ENCODE measurements at places on chromosomes 2 and 18. TPM values are rescaled to one million over a fixed set of nuclear protein-coding genes. Genes with fewer than 3 reads are reported as not detected.
A peak's percentile ranks its signal among the peaks of the same experiment; 100 is the strongest.

Gene MYOM1
- 0.13 TPM for total RNA-seq

Gene FOXD4L1
- not detected for total RNA-seq

Gene CYS1
- not detected for total RNA-seq

Gene LIMS4
- 0.81 TPM for total RNA-seq

DNA sequence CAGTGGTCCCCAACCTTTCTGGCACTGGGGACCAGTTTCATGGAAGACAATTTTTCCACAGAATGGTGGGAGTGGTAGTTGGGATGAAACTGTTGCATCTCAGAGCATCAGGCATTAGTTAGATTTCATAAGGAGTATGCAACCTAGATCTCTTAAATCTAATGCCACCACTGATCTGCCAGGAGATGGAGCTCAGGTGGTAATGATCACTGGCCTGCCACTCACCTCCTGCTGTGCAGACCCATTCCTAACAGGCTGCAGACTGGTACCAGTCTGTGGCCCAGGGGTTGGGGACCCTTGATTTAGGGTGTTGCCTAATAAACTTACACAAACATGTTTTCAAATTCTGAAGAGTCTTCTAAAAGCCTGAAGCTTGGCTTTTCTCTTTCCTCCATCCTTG, 261.3 kb downstream of the CDH19 start:
- no peak for DNase-seq

DNA sequence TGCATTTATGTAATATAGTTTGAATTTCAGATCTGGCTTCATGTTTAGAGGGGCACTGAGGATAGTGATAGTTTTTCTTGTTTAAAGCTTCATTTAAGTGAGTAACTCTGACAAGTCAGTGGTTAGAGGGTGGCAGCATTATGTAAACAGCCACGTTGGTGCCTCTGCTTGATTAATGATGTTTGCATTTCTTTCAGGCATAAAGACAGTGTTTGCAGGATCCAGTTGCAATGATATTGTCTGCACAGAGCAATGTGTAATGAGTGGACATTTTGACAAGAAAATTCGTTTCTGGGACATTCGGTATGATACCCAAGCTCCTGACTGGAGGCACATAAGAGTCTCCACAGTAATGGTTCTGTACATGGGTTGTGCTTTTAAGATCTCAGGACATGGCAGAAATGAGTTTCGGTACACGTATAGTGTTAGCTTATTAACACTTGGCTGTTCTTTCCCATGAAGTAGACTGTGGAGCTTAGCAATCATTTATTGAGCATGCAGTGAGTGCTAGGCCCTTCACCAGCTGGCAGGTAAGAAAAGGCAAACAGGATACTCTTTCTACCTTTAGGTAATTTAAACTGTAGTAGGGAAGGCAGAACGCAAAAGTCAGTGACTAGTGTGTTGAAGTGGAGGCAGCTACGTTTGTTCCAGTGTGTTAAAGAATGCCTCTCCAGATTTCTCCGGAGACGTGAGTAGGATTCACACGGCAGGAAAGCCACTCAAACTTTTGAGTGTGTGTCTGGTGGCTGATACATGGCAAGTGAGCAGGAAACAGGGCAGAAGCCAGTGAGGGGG, 17.4 kb upstream of the SAG start:
- no peak for DNase-seq

GRCh38 chr2:215002500-215002899, 135.9 kb downstream of the ABCA12 start:
- DNase-seq = peak; percentile 51

DNA sequence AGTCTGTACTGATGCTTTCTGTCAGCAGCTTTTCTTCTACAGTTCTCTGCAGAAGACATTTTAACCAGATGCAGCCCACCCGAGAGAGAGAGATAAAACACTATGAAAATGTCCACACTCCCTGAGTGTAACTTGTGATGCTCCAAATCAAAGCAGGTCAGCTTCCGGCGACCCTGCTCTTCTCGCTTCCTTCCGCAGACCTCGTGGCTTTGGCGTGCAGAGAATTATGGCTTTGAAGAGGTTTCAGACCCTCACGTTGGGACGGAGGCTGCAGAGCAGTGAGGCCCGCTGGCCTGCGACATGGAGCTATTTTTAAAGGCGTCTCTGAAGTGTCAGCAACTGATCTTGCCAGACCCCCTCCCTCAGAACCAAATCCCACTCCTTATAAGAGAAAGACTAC, 41.8 kb downstream of the TMEM163 start:
- DNase-seq = no peak

DNA sequence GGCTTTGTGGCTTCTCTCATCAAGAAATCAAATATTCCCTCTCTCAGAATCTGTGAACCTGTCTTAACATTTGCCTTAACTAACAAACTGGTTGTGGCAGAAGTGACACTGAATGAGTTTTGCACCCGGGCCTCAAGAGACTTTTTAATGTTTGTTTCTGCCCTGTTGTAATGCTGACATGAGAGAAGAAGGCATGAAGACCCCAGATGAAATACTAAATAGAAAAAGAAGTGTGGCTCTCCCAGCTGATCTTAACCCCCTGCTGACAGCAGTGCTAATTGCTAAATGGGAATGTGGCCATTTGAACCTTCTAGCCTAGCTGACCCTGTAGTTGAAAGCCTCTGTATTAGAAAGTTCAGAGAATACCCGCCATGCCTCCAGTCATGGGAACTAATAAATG, 261.2 kb downstream of the CTNNA2 start:
- no peak for DNase-seq

All from HT-29 (cell line).